ENCODE measurements at places on chromosomes 6 and 20.

DNA sequence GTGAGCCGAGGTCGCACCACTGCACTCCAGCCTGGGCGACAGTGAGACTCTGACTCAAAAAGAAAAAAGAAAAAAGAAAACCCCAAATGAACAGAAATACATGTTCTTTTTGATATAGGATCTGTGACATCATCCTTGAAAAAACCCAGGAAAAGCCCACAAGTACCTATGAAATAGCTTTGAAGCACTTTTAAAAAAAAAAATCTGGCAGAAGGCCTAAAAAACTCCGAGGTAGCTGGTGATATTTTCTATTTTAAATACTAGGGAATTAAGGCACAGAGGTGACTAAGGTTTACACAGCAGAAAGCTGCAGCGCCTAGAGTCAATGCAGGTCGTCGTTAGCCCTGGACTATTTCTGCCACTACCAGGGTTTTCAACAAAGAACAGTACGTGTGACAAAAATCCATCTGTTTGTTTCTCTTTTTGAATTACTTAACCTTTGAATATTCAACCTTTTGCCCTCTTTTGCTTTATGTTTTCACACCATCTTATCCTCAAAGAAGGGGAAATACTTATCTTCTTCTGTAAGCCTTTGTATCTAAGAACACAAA, 39.4 kb upstream of the EEF1A1 start:
- no peak for DNase-seq

DNA sequence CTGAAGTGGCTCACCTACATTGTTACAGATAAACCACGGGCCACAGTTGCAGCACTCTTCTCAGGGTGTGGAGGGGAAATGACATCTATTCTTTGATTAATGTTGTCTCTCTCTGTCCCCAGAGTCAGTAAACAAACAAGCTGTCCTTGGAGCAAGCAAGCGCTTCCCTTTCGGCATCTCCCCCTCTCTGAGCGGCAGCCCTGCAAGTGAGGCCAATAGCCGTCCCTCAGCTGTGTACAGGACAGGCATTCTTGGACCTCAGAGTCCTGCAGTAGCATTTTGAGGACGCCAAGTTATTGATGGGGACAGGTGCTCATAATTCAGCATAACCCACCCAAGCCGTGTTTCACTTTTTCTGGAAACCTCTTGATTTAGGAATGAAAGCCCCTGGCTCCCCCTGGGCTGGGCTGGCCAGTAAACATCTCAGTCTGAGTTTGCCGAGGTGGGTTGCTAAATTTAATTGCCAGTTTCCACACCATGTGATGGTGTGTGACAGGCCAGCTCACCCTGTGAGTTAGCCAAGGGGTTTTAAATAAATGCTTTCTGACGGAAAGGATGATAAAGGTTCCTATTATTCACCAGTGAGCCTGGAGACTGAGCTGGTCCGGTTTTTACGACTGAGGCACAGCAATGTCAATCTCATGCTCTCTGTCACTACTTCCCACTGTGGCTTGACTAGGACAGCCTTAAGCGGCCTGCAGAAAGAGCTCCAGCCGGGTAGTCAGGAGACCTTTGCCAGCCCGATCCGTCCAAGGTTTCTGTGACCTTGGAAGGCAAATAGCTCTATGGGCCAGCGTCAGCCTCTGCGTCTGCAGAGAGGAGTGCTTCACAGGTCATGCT, 214.8 kb upstream of the RREB1 start:
- DNase-seq, result no peak

GRCh38 chr20:25858495-25859425, 162.1 kb upstream of the ZNF337 start:
- DNase-seq, result no peak

- DNase-seq, result no peak
Measured at GRCh38 chr6:163147994-163148393, 266.5 kb upstream of the QKI start.

GRCh38 chr6:25971187-25971821, 8.7 kb downstream of the TRIM38 start:
- DNase-seq, result no peak
